ENCODE measurements at places on chromosomes 2 and 18. TPM values are rescaled to one million over a fixed set of nuclear protein-coding genes. Genes with fewer than 3 reads are reported as not detected.

DNA sequence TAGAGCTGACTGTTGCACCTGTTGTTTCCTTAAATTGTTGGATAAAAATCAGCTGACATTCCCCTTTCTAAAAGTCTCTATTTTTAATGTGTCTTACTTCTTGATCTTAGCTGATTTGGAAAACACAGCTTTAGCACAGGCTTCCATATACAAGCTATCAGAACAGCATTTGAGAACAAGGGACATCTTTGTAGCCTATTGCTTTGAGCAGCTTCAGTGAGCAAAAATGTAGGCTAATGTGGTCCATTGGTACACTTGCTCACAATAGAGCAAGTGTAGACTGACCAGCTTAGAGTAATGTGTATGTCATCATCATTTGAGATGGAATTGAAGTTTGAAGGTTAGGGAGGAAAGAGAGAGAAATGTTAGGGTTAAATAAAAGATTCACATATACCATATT, 7.0 kb downstream of the INPP1 start:
- no peaks in the 10 kb centered on the region for H3K27me3 ChIP-seq
- no peaks in the 10 kb centered on the region for H3K36me3 ChIP-seq
- H3K4me1 ChIP-seq: no peaks in the 10 kb centered on the region
- no peak overlapping the region for H3K27ac ChIP-seq

CAPN14 gene
- polyA plus RNA-seq: not detected

DNA sequence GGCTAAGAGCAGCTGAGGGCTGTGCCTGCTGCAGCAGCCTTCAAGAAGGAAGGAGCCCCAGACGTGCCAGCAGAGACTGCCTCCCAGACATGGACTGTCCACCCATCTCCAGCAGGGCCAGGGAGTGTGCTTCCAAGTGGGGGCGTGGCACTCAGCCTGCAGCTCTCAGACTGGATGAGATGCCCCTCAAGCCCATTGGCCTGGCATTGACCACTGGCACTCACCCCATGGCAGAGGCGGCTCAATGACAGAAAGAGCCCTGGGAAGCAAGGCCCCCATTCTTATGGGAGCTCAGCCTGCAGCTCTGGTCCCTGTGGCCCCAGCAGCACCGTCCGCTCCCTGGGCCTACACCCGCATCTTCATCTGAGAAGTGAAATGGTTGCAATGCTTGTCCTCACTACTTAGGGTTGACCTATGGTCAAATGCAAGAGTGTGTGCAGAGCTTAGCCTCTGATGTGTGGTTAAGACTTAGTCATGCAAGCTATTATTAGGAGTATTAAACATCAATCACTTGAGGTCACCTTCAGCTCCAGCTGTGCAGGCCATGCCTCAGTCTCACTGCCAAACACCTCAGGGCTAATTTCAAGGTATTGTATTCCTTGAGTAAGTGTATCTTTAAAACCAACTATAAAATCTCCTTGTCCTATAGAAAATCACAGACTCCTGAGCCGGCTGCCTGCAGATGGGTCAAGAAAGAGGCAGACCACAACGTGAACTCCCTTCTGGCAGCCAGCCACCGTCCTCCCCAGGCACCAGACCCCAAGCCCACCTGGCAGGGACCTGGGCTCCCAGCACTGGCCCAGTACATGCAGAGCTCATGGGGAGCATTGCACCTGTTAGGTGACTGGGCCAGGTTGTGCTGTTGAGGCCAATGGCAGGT, 194.8 kb downstream of the NDUFA10 start:
- DNase-seq: no peak
- no peaks in the 10 kb centered on the region for H3K36me3 ChIP-seq
- H3K27ac ChIP-seq: no peak overlapping the region
- no peaks in the 10 kb centered on the region for H3K27me3 ChIP-seq
- H3K4me1 ChIP-seq: no peaks in the 10 kb centered on the region

DNA sequence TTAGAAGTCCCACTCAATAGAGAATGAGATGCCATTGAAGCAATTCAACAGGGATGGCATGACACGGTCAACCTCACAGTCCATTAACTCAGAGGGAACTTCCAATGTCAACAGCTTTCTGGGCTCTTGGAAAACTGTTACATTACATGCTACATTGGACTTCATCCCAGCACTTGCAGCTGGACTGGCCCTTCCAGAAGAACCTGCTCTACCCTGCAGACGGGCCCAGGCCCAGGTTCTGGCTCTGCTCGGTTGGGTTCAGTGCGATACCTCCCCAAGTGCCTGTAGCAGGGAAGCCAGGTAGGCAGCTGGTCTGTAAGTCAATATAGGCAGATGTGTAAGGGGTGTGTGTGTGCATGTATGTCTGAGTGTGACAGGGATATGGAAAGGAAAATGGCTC, 12.9 kb downstream of the LAMA1 start:
- no peaks in the 10 kb centered on the region for H3K4me1 ChIP-seq
- H3K36me3 ChIP-seq: no peaks in the 10 kb centered on the region
- H3K4me3 ChIP-seq: no peak overlapping the region
- H3K27ac ChIP-seq: no peak overlapping the region
- H3K27me3 ChIP-seq: peaks cover 4% of the 10 kb centered on the region

DNA sequence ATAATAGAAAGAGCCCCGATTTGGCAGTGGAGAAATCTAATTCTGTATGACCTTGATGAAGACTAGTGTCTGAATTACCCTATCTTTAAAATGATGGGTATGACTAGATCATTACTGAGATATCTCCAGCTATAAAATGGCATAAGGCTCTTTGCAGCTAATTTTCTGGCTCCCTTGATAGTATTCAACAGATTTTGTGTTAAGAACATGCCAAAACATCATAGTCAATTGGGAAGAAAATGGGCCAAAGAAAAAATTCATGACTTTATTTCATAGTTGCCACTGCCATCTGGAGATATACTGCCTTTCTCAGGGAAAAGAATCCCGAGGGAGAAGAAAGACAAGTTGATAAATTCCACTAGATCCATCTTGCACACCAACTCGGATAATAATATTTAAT, 1618.7 kb downstream of the LRP1B start:
- no peak overlapping the region for H3K27ac ChIP-seq
- no peak for DNase-seq
- H3K4me1 ChIP-seq: no peaks in the 10 kb centered on the region
- no peaks in the 10 kb centered on the region for H3K27me3 ChIP-seq
- H3K4me3 ChIP-seq: no peak overlapping the region

CRYGB gene
- not detected for polyA plus RNA-seq

DNA sequence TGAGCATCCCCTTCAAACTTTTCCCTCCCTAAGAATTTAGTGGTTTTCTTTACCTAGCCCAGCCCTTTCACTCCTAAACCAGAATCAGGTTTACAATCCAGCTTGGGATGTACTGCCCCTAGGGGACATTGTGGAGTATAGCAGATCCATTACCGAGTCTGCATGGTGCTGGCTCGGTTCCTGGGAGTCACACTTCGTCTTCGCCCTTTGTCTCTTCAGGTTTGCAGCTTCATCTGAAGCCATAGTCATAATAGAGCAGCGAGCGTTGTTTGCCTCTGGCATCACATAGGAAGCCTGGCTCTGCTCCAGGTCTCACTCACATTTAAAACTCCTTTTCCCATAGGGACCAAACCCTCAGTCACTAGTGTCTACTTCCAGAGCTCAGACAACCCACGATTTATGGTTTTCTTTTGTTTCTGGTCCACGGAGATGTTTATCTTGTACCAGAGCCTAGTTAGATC, 16.8 kb upstream of the LYPD6 start:
- H3K4me3 ChIP-seq: no peak overlapping the region
- DNase-seq: no peak
- no peaks in the 10 kb centered on the region for H3K36me3 ChIP-seq
- peaks cover 5% of the 10 kb centered on the region for H3K4me1 ChIP-seq

DNA sequence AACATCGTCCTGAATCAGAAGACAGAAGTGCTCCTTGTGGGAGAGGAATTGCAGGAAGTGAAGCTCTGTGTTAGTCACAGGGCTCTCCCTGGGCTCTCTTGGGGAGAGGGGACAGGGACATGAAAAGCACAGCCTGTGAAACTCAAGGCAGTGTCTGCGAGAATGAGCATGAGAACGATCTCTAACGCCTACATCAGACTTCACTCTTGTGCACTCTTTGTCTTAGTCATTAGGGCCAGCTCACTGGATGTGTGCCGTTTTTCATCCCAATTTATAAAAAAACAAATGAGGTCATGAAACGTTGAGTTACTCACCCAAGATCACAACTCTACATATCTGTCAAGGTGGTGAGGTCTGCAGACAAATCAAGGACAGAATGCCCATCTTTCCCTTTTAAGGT, 27.0 kb upstream of the TWIST2 start:
- DNase-seq: no peak
- H3K36me3 ChIP-seq: no peaks in the 10 kb centered on the region
- H3K27ac ChIP-seq: no peak overlapping the region
- no peak overlapping the region for H3K4me3 ChIP-seq
- no peaks in the 10 kb centered on the region for H3K4me1 ChIP-seq
- H3K27me3 ChIP-seq: peaks cover 40% of the 10 kb centered on the region

FSHR gene
- not detected for polyA plus RNA-seq

DNA sequence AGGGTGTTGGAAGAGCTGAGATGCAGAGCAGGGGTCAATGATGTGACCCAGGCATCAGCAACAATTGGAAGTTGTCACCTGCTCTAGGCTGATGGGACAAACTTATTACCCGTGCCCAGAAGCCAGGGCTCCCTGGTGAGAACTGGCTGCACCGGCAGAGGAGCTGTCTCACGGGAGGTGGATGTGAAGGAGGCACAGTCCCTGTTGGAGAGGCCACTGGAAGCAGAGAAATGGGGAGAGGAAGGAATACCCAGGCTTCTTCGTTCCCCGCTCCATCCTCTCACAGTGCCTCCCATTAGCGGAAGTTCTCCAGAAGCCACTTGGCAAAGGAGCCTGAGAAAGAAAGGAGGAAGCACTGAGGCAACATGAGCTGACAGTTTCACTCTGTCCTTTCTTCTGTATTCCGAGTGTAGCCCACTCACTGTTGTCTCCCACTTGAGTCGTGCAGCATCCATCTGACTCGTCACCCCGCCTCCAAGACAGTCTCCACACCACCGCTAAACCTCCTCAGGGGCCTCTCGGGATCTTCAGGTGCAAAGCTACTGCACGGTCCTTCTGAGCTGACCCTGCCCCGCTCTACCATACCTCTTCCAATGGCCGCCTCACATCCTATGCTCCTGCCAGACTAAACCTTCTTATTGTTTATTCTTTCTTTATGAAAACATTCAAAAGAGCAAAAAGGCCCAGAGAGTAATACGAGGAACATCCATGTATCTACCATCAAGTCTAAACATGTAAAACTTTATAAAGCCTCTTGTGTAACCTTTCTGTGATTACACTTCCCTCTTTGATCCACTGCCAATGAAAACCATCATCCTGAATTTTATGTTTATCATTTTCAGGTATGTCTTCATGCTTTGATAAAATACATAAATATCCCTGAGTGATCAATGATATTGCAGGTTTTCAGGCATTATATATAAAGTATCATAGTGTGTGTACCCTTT, 19.1 kb upstream of the AFTPH start:
- H3K36me3 ChIP-seq: no peaks in the 10 kb centered on the region
- peaks cover 17% of the 10 kb centered on the region for H3K27me3 ChIP-seq
- no peaks in the 10 kb centered on the region for H3K4me1 ChIP-seq
- H3K4me3 ChIP-seq: no peak overlapping the region

CD207 gene
- not detected for polyA plus RNA-seq

KRTCAP3 gene
- polyA plus RNA-seq: 1.00 TPM

GPBAR1 gene
- polyA plus RNA-seq: 0.50 TPM

DNA sequence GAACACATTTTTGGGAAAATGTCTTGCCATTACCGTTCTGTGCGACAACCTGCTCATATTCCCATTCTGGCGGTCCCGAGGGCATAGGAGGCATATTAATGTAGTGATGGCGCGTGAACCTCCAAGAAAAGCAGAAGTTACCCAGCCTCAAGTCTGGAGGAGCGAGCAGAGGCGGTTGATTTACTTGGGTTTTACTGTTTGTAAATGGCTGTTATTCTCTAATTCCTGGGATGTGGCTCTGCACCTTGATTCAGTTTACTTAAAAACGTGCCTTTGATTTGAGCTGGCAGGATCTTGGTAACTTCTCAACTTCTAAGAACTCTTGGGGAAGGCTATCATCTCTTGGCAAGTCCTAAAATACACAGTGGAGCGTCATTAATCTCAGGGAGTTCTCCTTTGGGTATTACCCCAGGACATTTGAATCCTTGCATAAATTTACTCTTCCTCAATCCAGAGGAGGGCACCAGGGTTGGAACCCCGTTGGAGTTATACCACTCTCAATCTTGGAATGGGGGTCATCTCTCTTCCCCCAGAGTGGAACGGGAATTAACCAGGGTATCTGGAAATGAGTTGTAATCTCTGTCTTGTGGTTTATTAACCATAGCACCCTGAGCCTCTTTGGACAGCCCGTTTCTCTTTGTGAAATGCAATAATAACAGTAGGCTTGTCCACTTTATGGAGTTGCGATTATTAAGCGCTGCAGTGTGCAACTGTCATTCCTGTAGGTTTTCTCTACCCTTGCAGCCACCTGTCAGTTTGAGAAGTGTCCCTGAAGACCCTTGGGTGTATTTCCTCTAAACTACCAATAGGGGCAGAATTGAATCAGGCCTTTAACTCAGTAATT, 2.1 kb downstream of the HK2 start:
- no peaks in the 10 kb centered on the region for H3K27me3 ChIP-seq
- peaks cover 40% of the 10 kb centered on the region for H3K4me1 ChIP-seq
- no peaks in the 10 kb centered on the region for H3K36me3 ChIP-seq
- DNase-seq: peak; percentile 46
- peak overlapping the region; percentile 95 for H3K27ac ChIP-seq

DNA sequence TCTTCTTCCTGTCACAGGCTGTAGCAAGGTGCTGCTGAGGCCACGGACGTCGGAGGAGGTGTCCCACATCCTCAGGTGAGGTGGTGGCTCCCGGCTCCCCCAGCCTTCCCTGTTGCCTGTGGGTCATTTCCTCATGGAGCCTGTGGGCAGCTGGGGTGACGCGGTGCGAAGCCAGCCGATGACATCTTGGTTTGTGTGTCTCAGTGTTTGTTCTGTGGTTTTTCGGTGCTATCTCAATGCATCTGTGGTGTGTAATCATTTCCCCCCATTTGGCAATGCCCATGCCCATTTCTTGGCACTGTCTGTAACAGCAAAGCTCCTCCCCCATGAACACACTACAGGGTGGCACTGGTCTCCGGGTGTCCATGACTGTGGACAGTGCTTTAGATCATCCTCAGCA, 6.6 kb downstream of the D2HGDH start:
- H3K27me3 ChIP-seq: no peaks in the 10 kb centered on the region
- H3K27ac ChIP-seq: no peak overlapping the region
- no peak overlapping the region for H3K4me3 ChIP-seq
- peaks cover 7% of the 10 kb centered on the region for H3K36me3 ChIP-seq
- DNase-seq: no peak

GRCh38 chr18:58556331-58557007, 72.4 kb downstream of the ALPK2 start:
- H3K4me1 ChIP-seq: peaks cover 34% of the 10 kb centered on the region
- peak overlapping the region; percentile 76 for H3K4me3 ChIP-seq
- peak overlapping the region; percentile 72 for H3K27ac ChIP-seq
- H3K36me3 ChIP-seq: no peaks in the 10 kb centered on the region

POMC gene
- 5.6 TPM for polyA plus RNA-seq

MDH1B gene
- polyA plus RNA-seq: not detected

GRCh38 chr2:236164201-236164924, 3.8 kb downstream of the GBX2 start:
- H3K27ac ChIP-seq: no peak overlapping the region
- H3K4me1 ChIP-seq: no peaks in the 10 kb centered on the region
- no peak for DNase-seq

GPR55 gene
- polyA plus RNA-seq: not detected

TUBA4B gene
- not detected for polyA plus RNA-seq

- no peak overlapping the region for H3K4me3 ChIP-seq
- peak overlapping the region; percentile 12 for H3K27ac ChIP-seq
- H3K27me3 ChIP-seq: no peaks in the 10 kb centered on the region
- peaks cover 29% of the 10 kb centered on the region for H3K4me1 ChIP-seq
- peaks cover 54% of the 10 kb centered on the region for H3K36me3 ChIP-seq
Measured at GRCh38 chr2:38301340-38301968, 75.6 kb downstream of the ATL2 start.

GRCh38 chr2:85071096-85071495, 62.1 kb upstream of the TCF7L1 start:
- no peak for DNase-seq
- peaks cover 24% of the 10 kb centered on the region for H3K27me3 ChIP-seq
- H3K4me1 ChIP-seq: peaks cover 8% of the 10 kb centered on the region
- H3K27ac ChIP-seq: no peak overlapping the region
- no peaks in the 10 kb centered on the region for H3K36me3 ChIP-seq
